ENCODE measurements at places on chromosomes 11 and 22.

DNA sequence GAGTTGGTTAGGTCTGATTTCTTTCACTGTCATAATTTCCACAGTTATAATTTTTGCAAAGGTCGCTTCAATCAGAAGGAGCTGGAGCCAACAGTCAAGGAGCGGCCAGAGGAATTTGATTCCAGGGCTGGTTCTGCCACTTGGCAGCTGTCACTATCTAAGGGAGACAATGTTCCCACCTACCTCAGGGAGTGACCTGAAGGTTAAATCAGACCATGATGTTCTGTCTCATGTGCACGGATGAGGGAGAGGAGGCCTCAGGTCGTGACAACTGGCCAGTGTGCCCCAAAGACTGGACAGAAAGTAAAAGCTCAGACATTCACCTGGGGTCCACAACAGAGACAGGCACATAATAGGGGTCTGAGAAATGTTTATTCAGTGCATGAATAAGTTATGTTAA lies 7.6 kb downstream of the MRGPRD start:
- DNase-seq: no peak

DNA sequence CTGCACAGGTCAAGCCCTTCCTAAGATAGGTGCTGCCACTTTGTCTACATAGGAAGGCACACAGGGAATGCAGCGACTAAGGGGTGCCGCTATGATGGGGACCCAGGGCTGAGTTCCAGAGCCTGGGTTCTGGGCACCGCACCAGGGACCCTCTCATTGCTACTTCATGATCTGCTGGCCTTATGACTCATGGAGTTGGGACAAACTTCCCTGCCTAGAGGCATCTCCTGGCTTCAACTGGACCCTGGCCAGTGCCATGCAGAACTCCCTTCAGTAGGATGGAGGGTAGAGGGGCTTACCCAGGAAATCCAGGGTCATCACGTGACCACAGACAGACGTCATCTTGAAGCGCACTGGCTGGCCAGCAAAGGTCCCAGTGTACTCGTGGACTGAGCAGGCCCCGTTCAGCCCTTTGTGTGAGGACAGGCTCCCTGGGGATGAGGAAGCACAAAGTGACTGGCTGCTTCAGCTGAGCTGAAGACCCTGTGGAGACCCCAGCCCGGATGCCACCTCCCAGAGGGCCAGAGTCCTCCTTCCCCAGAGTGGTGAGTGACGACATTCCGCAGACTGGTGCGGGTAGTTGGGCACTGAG lies 8.4 kb downstream of the TOP3B start:
- no peak for DNase-seq

DNA sequence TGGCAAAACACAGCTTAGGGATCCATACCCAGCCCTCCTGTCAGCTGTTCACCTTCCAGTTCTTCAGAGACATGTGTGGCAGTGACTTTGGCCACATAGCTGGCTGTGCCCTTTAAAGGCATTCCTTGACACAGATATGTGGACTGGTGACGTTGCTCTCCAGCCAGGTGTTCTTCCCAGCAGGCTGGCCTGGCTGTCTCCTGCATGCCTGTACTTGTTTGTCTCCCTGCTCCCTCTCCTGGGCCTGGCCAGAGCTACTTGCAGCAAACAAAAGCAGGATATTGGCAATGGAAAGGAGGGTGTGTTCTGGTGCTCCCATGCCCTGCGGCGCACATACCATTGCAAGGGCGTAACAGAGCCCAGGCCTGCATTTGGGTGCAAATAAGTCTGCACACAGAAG lies 38.3 kb downstream of the PIK3IP1 start:
- DNase-seq: no peak

DNA sequence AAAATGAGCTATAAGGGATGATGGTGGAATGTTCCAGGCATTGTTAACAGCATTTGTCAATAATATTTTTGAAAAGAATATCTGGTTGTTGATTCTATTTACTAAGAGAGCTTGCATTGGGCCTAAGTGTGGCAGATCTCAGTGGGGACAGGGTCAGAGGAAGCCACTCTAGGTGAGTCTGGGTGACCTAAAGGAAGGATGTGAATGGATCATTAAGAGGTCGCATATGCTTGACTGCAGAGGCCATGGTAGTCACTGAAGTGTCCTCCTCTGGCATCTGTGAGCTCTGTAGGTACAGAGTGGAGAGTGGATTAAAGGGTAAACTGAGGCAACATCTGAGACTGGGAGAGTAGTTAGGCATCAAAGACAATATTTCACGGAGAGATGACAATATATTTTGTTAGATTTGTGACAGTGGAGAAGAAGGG lies 37.9 kb upstream of the TOP3B start:
- no peak for DNase-seq

DNA sequence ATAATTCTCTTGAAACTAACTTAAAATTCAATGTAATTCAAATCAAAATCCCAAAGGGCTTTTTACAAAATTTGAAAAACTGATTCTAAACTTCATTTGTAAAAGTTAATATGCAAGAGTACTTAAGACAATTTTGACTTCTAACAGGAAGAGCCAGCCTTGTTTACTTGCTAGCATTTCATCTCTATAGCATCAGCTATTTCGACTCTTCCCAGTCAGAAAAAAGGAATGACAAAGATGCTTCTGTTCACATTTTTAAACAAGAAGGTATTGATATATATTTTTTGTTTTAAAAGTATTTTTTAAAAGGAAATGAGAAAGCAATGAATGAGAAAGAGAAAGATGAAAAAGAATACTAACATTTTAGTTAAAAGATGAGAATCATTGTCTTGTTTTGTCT lies 16.4 kb downstream of the SLN start:
- no peak for DNase-seq

DNA sequence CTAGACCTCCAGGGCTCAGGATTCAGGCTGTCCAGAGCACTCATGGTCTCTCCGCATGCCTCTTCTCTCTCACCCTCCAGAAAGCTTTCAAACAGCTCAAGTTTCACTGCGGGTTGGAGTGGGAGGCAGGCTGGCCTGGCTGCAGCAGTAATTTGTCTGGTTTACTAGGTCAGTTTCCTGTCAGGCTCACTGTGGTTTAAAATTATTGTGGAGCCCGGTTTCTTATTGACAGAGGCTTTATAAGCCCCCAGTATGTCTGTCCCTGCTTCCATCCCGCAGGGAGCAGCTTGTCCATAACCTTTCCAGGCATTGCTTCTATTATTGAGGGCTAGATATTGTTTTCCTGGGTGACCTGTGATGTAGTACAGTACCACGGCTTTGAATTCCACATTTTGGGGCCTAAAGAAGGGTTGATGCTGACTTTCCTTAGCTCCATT lies 235.3 kb upstream of the SORL1-AS1 start:
- no peak for DNase-seq

DNA sequence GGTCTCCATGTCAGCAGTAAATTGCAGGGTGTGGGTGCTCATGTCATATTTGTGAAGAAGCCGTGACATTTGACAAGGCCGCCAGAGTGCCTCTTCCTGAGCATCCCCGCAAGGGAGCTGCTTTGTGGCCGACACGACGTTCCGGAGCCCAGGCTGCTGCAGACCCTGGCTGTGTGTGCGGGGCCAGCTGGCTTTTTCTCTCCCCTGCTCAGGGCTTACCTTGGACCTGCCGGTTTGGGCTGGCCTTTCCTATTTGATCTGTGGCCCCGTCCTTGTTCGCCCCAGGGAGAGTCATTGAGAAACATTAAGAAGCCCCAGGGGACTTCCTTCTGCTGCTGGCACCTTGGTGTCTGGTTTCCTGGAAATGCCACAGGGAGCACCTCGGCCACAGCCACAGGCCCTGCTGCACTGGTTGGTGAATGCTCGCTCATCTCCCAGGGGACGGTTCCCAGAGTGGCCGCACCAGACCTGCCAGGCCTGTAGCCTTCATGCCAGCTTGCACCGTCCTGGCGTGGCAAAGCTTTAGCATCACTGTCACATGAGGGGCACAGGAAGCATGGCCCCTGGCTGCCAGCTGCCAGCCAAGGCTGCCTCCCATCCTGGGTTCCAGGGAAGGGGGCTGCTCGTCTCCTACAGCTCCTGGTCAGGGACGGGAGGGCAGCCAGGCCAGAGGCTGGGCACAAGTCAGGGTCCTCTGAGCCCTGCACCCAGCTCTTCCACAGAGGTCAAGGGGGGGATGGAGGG lies 5.4 kb downstream of the GRK2 start:
- DNase-seq: no peak

DNA sequence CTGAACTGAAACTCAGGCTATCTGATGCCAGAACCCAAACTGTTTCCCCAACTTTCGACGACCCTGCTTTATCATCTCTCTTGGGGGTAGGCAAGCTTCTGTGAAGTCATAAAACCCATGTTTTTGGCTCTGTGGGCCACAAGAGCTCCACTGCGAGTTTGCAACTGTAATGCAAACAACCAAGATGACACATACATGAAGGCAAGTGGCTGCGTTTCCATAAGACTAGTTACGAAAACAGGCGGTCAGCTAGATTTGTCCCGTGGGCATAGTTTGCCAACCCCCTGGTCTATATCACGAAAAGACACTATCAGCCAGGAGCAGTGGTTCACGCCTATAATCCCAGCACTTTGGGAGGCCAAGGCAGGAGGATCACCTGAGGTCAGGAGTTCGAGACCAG lies 37.5 kb downstream of the TPST2 start:
- DNase-seq: no peak

- no peak for DNase-seq
These were observed 210.3 kb upstream of the ZBED5 start for GRCh38 chr11:11068113-11068512.

- no peak for DNase-seq
These were observed 1.7 kb downstream of the ZBTB16 start for GRCh38 chr11:114061048-114061680.

DNA sequence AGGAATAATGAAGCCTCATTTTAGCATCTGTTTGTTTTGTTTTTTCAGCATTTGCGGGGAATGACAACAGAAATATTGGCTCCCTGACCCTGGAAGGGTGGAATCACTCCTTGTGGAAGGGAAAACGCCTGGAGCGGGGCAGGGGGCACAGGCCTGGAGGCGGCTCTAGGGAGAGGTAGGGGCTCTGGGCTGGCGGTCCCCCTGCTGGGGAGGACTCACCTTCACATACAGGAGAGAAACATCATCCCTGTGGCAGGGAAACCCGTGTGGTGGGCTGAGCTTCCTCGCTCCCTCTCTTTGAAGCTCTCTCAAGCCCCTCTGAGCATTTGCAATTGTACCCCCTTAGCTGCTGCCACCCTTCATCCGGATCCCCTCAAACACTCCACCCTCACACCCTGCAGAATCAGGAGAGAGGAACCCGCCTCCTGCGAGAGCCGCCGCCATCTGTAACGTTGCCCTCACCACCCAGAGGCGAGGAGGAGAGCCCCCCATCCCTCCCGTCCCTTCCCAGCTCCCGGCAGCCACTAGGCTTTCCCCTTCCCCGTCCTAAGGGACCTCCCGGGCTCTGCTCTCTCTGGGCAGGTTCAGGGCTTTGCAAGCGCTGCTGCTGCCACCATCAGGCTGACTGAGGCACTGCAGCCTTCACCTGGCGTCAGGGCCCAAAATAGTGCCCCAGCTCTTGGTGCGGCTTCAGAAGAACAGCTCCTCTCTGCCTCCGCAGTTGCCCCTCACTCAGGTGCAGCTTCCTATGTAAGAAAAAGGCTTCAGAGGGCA lies 10.4 kb downstream of the KIRREL3 start:
- DNase-seq: peak; percentile 39

GRCh38 chr11:11545285-11546275 lies 76.2 kb downstream of the GALNT18 start:
- DNase-seq: no peak

GRCh38 chr11:112961146-112961668 lies at the start of gene NCAM1:
Gene NCAM1, plus strand, starts transcription at chr11:112961420.
- DNase-seq: peak; percentile 20

- DNase-seq: no peak
These were observed 21.2 kb downstream of the GRAMD1B start for GRCh38 chr11:123451183-123451781.

- DNase-seq: no peak
These were observed 6.5 kb upstream of the MFNG start for GRCh38 chr22:37492428-37493344.

- no peak for DNase-seq
These were observed 35.5 kb downstream of the UBASH3B start for GRCh38 chr11:122690801-122691548.

DNA sequence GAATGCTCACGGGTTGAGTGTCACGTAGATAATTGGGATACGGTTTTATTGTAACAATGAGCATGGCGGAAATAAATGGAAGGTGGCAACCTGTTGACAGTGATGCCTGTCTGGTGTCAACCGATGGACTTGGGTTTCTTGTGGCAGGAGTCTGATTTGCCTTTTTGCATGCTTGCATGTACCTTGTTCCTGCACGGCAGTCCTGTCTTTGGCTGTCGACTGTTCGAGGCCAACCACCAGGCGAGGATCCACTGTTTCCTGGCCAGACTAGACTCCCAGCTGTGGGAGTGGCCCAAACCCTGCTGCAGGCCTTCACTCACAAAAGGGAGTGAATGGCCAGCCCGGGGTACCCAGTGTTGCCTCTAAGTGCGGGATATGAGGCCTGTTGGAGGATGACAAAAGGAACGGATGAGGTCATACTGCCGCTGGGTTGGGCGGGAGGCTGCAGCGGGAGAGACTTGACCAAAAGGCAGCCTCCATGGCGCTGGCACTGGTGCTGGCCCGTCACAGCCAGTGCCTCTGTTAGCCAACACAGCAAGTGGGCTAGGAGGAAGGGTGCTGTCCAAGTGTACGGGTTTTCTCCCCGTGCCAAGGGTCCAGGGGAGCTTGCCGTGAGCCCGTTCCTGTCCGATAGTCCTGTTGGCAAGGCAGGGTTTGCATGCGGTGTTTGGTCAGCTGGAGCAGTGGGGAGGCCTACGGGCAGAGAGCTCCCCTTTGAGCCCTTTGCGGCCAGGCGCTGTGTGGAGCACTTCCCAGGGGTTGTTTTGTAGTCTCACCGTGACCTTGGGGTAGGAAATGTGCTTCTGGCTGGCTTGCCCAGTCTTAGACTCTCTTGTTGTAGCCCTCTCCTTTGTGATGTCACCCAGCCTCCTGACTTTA lies 974 bp downstream of the DGCR8 start:
- DNase-seq: no peak

DNA sequence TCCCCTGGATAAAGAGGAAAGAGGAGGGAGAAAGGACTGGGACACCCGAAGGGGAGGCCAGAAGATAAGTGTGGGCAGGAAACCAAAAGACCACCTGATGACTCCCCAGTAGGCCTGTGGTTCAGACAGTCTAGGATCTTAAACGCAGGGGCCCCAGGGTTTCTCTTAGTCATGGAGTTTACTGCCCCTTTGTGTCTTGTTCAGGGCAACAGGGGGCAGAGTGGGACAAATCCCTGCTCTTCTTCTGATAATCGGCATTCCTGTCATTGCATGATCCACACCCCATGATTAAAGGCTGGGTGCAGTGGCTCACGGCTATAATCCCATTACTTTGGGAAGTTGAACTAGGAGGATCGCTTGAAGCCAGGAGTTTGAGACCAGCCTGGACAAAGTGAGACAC lies 4.7 kb upstream of the TMPRSS13 start:
- DNase-seq: no peak
